Activated effector memory CD4-positive, alpha-beta T cell treated with Interleukin-2 at 50 U/mL for 16 hours (primary cell): ENCODE measurements at places on chromosomes 7 and 10.

GRCh38 chr7:36547416-36547815, 157.8 kb downstream of the ANLN start:
- no peak for DNase-seq

DNA sequence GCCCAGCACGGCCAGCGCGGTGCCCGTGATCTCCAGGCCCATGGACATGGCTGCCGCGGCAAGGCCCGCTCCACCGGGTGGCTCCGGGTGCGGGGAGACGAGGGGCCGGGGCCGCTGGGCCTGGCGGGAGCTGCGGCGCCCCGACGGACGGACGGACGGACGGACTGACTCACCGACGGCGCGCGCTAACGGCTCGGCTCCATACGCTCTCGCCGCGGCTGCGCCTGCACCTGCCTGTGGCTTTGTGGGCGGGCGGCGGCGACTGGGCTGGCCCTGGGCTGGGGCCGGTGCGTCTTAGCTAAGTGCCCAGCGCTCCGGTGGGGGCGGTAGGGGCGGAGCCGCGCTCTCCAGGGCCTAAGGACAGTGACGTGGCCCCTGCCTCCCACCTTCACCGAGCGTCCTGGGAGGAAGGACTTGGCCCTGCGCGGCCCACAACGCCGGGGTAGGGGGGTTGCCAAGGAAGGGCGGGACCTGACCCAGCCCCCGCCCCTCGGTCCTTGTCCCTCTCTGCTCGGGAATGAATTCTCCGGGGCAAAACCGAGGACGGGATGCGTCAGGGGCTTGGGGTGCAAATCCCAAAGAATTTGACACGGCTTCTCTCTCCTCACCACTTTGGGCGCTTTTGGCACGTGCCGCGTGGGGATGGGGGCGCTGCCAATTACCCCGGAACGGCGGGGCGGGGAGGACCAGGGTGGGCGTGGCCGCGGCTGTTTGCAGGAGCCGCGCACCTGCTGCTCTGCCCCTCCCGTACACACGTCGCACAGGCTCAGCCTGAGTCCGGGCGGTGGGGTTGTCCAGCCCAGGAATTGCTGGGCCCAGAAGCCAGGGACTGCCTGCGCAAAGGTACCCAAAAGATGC, at the start of gene CLDN3:
CLDN3 (minus strand) TSS at position 269 of the 858 bp plus-strand sequence; CDS start at position 48, 221 bp downstream.
- DNase-seq: no peak

DNA sequence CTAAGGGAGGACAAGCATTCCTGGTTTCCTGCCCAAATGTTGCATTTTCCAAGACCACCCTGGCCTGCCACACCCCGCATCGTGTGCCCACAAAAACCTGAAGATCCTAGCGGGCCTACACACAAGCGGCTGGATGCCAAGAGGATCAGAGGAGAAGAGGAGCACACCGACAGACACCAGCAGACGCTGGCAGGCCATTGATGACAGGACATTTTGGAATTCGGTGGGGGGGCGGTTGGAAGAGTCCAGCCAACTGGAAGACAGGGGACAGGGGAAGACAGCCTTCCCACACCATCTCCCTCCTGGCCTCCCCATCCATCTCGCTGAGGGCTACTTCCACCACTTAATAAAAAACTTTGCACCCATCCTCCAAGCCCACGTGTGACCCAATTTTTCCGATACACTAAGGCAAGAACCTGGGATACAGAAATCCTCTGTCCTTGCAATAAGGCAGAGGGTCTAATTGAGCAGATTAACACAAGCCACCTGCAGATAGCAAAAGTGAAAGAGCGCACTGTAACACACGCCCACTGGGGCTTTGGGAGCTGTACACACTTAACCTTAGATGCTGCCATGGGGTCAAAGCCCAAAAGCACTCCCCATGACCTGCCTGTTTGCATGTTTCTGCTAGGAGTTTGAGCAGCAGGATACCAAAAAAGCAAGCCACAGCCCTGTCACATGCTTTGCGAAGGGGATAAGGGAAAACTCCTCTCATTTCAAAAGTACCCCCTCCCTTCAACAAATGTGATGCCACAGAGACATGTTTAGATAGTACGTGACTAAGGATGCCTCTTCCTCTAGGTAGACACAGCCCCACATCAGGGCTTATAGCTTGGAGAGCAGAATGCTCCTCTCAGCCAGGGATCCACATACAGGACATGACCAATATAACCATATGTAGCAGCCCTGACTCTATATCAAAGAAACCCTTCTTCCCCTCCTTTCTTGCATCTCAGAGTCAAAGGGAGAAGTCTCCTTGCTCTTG, 13.4 kb upstream of the SMNDC1 start:
- no peak for DNase-seq

DNA sequence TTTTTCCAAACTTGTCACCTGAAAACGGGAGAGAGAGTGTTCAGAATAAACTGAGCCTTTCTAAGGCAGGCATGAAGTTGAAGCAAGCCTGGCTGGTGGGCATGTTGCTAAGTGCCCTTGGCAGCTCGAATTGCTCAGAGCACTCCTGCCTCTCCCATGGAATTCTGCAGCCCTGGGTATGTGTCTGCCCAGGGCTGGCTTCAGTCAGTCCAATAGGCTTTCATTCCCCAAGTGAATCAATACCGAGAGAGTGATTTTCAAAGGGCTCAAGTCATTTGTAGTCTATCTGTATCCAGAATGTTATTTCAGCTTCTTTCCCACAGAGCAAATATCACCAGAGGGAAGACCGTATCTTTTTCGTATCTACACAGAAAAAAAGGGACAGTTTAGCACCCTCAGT, 415.5 kb upstream of the COBL start:
- no peak for DNase-seq

- DNase-seq: no peak
These were observed 641.5 kb upstream of the SORCS1 start for GRCh38 chr10:107806026-107806425.

DNA sequence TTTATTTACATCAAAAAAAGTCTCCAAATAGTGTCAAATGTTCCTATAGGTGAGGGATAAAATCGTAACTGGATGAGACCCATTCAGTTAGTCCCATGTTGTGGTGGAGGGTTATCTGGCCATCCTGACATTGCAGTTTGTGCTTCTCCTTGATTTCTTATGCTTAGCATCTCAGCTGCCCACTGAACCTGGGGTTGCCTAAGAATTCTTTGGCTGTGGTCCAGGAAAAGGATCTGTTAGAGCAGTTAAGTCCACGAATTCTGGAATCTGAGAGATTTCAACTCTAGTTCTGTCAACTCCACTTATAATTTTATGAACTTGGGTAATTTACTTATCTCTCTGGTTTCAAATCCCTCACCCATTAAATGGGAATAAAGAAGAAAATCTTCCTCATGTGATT, 1673.4 kb downstream of the REEP3 start:
- DNase-seq: no peak

DNA sequence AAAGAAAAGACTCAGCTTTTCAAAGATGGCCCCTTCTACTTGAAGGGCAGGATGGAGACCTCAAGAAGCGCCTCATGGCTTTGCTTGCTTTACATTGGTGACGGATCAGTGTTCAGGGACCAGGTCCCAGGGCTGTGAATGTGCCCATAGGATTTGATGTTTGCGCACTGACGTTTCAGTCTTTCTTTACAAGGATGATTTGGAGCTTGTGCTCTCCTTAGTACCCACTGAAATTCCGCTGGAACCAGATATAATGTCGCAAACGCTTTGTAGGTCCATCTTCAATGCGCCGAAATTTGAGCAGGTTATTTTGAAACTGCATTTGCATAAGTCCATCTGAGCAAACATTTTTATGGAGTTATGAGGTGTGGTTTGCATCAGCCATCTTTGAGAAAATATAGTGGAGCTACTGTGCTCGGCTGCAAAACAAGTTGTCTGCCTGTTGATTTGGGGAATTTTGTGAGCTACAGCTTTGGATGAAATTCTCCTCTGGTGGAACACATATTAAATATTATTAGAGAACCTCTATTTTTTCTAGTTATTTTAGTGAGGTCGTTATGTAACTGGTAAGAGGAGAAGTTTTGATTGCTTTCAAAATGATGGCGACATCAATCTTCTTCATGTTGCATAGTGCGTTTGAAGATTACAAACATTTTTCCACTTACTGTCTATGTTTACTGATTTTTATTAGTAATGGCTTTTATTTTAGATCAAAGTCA, 2.4 kb downstream of the RBM20 start:
- DNase-seq: no peak

DNA sequence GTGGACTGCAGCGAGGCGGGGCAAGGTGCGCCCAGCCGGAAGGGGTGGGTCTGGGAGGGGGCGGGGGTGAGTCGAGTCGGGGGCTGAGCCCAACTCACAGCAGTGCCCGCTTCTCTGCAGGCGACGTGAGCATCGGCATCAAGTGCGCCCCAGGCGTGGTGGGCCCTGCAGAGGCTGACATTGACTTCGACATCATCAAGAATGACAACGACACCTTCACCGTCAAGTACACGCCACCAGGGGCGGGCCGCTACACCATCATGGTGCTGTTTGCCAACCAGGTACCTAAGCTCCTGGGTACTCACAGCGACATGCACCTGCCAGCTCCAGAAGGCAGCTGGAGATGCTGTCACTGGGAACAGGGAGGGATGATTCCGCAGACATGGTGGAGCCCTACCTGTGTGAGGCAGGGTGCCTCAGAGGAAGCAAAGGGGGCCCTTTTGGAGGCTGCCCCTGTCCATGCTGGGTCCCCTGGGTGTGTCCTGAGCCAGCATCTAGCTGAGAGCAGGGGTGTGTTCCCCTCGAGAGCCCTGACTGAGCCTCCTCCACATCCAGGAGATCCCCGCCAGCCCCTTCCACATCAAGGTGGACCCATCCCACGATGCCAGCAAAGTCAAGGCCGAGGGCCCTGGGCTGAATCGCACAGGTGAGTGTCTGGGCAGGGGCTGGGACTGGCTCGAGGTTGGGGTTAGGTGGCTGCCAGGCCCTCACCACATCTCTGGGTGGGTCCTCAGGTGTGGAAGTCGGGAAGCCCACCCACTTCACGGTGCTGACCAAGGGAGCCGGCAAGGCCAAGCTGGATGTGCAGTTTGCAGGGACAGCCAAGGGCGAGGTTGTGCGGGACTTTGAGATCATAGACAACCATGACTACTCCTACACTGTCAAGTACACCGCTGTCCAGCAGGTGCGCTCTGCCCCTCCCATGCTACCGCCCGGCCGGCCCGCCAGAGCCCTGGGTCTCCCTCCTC, 12.8 kb downstream of the FLNC start:
- no peak for DNase-seq

DNA sequence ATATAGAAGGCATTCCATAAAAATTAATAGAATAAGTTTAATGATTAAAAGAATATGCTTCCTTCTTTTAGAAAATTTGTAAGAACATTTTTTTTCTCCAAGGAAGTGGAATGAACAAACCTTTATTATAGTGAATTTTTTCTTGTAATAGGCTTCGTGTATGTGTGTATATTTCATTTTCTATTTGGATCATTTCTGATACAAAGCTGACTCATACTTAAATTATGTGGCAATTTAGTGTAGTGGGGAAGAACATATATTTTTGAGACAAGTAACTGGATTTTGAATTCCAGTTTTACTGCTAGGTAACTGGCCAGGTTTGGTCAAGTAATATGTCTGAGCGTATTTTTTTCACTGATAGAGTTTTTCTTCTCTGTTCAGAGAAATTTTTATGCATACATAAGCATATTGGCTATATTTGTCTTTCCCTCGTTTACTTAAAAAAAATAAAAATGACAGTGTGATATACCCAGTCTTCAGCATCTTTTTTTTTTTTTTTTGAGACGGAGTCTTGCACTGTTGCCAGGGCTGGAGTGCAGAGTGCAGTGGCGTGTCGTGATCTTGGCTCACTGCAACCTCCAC, 50.8 kb downstream of the CDK13 start:
- no peak for DNase-seq

DNA sequence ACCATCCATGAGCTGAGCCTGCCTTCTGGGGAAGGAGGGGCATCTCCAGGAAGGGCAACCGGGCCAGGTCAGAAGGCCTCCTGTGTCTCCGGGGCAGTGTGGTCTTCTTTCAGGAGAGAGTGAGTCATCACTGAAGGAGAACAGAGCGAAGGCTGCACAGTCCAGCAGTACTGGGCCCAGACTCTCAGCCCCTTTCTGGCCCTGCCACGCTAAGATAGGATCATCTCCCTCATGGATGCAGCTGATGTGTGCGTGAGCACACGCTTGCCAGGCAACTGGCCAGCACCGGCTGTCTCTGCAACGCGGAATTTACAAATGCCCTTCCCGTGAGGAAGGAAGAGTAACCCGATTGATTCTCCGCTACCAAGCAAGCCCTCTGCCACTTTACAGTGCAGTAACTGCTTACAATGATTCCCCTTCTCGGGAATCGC, 328.2 kb downstream of the TNS3 start:
- DNase-seq: no peak

DNA sequence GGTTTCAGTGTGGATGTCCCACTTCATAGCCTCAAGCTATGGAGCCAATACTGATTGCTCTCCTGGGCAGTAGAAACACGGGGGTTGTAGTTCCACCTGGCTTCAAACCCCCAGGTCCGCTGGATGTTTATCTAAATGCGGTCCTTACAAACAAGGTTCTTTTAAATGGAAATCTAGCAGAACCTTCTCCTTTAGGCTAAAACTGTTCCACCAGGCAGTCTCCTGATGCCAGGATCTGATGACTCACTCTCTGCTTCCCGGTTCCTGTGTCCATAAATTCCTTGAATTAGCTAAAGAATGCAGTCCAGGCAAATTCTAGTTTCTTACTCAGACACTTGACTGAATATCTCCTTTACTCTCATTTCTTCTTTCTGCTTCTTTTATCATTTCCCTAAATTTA, 108.4 kb upstream of the FAM3C start:
- DNase-seq: no peak

GRCh38 chr10:35608328-35608672, 3.2 kb downstream of the GJD4 start:
- no peak for DNase-seq

- no peak for DNase-seq
These were observed 60.0 kb downstream of the PLXNA4 start for GRCh38 chr7:132516042-132516840.

DNA sequence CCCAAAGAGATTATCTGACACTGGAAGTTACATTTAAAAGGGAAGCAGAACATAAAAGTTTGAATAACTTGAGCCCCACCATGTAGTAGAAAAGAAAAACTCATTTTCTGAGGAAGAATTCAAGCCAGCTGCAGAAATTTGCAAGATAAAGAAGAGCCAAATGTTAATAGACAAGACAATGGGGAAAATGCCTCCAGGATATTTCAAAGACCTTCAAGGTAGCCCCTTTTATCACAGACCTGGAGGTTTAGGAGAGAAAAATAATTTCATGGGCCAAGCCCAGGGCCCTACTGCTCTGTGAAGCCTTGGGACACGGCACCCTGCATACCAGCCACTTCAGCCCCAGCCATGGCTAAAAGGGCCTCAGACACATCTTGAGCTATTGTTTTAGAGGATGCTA, 18.4 kb upstream of the AKR1C1 start:
- no peak for DNase-seq
